ENCODE measurements at places on chromosomes 1 and 21.

GRCh38 chr1:179296356-179297104 is 2.9 kb downstream of the SOAT1 start:
- no peak for DNase-seq

DNA sequence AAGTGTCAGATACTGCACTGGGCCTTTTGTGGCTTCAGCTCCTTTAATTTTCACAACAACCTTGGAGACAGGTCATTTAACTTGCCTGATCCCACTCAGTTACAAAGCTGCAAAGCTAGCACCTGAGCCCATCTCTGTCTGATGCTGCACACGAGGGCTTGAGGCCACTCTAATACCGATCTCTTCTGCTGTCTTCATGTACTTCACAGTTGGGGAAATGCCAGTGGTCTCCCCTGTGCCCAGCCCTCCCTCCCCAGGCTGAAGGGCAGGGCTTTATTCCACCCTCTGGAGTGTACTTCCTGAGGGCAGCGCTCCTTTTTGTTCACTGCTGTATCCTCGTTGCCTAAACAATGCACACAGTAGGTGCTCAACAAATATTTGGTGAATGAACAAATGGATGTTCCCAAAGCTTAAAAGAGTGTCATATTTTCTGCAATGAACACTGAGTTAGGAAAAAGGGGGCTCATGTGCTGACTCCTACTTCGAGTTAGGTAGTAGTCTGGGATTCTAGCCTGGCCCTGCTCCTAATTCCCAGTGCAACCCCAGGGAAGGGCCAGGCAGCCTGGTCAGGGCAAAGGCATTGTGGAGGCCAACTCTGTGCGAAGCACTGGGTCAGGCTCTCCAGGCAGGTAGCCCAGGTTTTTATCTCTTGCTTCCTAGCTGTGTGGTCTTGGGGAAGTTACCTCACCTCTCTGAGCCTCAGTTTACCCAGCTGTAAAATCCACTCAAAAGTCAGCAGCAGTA is 1.1 kb downstream of the TMCO4 start:
- DNase-seq, result no peak

DNA sequence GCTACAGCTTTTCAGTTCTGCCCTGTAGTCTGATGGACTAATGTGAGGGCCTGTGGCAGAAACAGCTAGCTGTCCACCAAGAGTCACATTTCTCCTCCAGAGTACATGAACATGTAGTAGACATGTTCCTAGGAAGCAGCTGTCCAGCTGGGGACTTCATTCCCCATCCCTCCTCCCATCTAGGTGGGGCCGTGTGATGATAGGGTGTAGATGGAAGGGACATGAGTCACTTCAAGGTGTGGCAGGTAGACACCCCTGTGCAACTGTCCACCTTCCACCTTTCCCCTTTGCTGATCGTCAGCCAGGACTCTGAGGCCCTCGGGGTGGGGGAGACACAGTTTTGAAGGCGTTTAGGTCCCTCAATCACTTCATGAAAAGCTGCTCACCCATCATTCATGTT is 3.6 kb upstream of the RD3 start:
- DNase-seq, result no peak

DNA sequence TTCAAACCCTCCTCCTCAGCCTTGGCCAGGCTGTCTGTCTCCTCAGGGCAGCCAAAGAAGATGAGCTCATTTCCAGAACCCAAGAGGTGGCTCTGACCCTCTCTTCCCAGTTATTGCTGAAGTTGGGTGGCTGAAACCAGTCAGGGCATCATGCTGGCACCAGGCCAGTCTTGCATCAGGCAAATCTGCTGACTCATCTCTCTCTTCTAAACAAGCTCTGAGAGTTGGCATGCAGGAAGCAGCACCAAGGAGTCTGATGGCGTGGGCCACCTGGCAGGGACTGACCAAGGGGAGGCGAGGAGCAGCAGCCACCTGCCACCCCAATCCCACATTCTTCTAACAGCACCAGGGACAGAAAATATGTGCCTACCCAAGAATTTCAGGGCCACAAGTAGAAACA is 104.8 kb upstream of the ATP1A1 start:
- DNase-seq, result no peak

DNA sequence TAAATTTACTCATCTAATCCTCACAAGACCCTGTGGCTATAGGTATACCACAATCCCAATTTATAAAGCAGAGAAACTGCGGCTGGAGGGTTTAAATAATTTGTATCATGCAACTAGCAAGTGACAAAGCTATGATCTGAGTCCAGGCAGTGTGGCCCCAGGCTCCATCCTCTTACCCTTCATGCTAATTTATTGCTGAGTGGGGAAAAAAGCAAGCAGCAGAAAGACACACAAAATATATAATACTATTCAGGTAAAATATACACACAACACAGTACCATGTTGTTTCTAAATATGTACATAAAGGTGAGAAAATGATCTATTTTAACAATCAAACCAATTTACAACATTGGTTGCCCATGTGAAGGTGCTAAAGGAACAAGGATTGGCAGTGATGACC is 17.3 kb upstream of the LORICRIN start:
- no peak for DNase-seq

DNA sequence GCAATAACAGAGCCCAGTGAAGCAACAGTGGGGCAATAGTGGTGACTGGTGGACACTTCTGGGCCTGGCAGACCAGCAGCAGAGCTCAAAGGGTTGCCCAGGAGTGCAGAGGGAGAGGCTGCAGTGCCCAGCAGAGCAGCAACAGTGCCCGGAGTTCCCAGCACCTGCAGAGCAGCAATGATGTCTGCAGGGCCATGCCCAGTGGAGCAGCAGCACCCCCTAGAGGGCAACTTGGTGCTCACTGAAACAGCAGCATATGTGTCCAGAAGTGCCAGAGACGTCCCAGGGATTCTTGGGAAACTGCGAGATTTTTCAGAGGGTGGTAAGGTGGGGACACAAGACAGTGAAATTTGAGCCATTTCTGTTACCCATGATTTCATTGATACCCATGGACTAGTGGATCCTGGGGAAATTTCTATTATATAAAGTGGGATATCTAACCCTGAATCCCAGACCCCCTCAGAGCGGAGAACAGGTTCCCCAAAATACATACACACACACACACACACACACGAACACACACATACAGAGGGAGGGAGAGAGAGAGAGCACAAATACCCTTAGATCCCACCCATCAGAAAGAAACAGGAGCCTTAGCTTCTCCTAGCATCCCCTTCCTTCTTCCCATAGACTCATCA is 156.9 kb upstream of the GJB5 start:
- no peak for DNase-seq

DNA sequence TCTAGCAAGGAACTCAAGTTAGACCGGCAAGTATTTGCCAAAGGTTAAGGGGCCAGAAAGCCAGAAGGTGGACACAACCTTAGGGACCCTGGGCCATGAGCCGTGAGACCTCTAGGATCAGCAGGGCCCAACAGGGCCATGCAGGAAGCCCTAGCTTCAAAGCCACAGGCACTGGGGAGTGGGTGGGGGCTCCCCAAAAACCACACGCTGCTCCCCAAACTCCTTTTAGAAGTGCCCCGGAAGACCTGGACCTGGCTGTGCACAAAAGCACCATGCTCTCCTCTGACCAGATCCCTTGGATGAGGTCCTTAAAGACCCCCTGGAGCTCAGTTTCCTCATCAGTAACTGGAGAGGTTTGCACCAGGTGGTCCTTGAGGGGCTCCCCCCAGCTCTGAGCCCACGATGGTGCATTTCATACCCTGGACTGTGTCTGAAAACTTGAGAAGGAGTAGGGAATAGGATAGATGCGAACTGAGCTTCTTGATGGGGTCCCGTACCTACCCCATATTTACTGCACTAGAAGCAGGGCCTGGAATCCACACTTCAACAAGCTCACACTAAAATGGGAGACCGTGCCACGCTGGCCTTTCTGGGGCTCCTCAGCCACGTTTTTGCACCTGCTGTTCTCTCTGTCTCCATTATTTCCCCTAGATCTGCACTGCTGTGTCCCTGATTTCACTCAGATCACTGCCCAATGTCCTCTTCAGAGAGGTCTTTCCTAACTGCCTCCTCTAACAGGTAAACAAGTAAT is 40.6 kb upstream of the LBR start:
- DNase-seq, result no peak

- no peak for DNase-seq
Observed at GRCh38 chr21:15436031-15436430, 293.8 kb upstream of the USP25 start.

DNA sequence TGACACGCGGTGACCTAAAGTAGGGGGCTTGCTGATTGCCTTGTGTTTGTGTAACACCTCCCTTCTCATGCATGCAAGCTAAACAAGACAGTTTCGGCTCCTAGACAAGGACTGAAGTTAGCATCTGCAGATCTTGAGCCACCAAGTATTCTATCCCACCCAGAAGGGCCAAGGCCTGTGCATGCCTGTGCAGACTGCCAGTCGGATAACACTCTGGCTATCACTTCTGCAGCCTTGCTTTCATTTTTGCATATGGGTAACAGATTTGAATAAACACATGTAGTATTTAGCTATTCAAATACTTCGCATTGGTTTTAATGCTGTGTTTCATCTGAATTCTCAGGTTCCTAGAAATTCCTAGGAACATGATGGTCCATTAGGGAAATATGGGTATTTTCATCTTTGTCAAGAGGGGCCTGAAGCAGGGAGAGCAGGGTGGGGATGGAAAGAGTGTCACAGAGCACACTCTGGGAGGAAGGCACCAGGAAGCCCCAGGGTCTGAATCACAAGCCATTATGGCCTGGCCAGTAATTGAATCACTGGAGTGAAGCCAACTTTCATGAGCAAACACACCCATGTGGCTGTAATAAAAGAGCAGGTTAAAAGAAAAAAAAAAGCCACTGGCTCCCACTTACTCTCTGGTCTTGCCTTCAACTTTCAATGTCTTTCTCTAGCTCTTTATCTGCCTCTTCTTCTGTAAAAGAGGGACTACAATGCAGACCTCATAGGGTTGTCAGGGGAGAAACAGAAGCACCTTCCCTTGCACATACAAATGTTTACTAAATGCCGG is 28.3 kb downstream of the GADD45A start:
- DNase-seq, result no peak

DNA sequence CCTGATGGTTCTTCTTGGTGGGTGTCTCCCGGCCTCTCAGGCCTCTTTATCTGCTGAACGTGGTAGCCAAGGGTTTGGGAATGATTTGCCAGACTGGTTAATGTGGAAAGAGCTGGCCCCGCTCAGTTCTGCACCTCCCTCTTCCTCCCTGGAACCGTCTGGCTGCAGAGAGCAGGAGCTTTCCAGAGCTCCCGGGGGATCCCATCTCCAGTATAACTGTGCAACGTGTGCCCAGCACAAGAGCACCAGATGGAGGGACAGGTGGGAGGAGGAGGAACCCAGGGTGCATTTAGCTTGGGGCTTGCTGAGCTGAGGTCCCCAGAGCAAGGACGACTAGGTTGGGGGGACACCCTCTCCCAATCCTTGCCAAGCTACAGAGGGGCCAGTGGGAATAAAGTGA is 5.0 kb downstream of the TFF1 start:
- DNase-seq, result no peak

GRCh38 chr1:46538147-46538546 is 13.3 kb downstream of the KNCN start:
- no peak for DNase-seq

DNA sequence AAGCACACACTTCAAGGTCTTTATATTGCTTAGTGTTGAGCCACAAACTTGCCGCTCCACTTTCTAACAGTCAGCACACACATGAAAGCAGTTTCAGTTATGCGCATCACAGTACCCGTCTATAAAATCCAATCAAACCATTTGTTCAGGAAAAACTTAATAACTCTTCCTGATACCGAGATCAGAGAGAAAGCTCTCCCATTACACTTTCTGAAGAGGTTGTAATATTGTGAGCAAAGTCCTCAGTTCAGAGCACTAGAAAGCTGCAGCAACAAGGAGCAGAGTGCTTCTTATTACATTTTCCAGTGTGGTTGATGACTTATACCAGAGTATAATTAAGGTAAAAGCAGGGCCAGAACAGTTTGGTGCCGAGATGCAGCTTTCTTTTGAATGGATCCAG is 102.8 kb upstream of the F3 start:
- DNase-seq, result no peak

GRCh38 chr1:203643213-203644045 is 16.8 kb downstream of the ATP2B4 start:
- no peak for DNase-seq

GRCh38 chr1:243568793-243569192 is 281.2 kb downstream of the AKT3 start:
- DNase-seq, result no peak

DNA sequence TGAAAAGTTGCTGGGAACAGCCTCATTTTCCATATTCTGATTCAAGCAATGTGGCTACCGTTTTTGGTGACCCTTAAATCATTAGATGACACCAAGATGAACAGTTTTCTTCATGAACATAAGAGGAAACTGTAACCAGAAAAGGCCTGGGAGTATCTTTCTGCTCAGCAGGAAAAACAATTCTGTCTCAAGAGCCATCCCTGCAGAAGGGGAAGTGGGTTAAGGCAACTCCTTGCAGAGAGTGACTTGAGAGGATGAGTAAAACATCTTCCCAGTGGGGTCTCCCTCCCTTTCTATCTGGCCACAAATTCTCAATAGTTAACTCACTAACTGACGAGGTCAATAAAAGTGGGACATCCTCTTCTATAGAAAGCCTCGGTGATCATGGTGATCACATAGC is 187.6 kb upstream of the NRIP1 start:
- no peak for DNase-seq

- DNase-seq, result no peak
Observed at GRCh38 chr21:44874240-44874496, 678 bp upstream of the PTTG1IP start.

GRCh38 chr1:3251807-3252428 is 182.9 kb downstream of the PRDM16 start:
- DNase-seq, result no peak

- DNase-seq, result no peak
Observed at GRCh38 chr21:28099001-28099705, 893.5 kb downstream of the LTN1 start.

- no peak for DNase-seq
Observed at GRCh38 chr1:32361308-32361673, 994 bp downstream of the FAM229A start.

GRCh38 chr21:45969921-45970673 is 11.5 kb upstream of the COL6A1 start:
- DNase-seq, result no peak

GRCh38 chr1:212595229-212595628 is 13.3 kb upstream of the ATF3 start:
- DNase-seq, result no peak

DNA sequence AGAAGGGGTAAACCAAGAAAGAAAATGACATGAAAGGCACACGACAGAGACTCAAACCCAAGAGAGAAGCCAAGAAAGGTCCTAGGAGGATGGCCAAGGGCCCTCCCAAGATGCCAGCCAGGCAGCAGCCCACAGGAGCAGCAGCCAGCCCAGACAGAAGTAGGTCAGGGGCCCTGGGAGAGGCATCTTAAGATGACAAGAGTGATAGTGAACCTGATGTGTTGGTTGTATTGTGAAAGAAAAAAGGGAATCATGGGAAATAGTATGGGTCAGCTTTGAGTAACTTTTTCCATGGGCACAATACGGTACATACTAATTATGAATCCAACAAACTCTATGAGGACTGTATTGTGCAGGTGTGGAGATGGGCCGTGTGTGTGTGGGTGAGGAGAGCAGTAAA is 3.3 kb downstream of the CCSAP start:
- DNase-seq, result no peak
